ENCODE measurements at places on chromosomes 5 and 9.
A peak's percentile ranks its signal among the peaks of the same experiment; 100 is the strongest.

DNA sequence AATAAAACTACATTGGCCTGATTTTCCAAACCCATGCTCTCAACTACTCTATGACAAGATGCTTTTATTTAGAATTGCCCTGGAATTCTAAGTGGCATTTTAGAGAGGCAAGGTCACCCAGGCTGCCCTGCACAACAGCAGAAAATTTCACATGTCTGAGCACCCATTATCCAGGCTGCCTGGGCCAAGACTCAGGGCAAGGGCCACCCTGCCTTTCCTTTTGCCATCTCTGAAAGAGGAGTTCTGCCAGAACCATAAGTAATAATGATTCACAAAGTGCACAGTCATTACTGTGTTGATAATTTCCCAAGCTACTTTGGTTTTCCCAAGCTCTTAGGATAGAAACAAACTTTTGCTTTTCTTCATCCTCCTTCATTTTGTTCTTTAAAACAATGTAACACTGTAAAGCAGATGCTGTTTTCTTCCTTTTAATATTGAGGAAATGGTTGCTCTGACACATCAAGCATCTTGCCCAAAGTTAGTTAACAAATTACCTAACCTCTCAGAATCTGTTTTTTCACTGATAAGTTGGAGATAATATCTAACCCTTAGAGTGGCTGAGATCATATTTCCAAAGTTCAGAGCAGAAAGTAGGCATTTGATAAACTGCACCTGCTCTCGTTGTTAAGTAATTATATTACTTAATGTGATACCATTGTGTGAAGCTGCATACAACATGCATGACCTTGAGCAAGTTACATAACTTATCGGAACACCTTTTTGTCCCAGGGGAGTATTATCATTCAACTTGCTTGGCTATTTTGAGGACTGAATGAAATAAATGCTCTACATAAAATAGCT lies 325.6 kb downstream of the PRELID2 start:
- DNase-seq = no peak
- no peak overlapping the region for H3K27ac ChIP-seq

- no peak overlapping the region for H3K27ac ChIP-seq
- H3K36me3 ChIP-seq = no peaks in the 10 kb centered on the region
- H3K4me3 ChIP-seq = no peak overlapping the region
- no peak for DNase-seq
- H3K27me3 ChIP-seq = no peaks in the 10 kb centered on the region
Observed at GRCh38 chr9:124661271-124661670, 109.8 kb downstream of the NR6A1 start.

DNA sequence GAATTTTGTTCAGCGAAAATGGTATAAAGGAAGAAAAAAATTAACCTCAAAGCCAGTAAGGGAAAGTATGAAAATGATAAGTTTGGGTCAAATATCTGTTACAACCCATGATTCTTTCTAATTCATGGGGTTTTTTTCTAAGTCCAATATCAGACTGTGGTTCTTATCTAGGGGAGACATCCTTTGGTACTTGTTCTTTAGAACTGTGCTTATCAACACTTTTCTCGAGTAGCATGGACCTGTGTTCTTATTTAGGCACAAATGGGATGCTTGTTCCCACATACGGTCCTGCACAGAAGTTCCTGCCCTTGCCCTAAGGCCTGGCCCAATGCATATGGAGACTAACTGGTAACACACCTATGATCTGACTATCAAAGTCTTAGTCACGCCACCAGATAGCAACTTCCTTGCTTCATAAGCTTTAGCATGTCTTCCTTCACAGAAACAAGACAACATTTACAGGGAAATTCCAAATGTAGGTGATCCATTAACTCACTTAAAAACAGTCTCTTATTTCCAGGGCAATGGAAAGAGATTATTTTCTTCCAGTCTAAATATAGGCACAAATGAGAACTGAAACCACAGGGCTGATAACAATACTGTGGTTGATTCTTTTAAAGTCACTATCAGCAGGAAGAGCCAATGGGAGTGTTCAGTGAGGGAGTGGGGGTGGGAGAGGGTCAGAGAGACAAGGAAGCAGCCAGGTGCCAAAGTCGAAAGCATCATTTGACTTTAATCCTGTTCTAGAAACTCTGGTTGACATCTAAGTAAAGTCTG lies 268.8 kb upstream of the ANKRD55 start:
- no peak for DNase-seq
- no peak overlapping the region for H3K27ac ChIP-seq
- no peak overlapping the region for H3K4me3 ChIP-seq
- H3K4me1 ChIP-seq = no peaks in the 10 kb centered on the region

DNA sequence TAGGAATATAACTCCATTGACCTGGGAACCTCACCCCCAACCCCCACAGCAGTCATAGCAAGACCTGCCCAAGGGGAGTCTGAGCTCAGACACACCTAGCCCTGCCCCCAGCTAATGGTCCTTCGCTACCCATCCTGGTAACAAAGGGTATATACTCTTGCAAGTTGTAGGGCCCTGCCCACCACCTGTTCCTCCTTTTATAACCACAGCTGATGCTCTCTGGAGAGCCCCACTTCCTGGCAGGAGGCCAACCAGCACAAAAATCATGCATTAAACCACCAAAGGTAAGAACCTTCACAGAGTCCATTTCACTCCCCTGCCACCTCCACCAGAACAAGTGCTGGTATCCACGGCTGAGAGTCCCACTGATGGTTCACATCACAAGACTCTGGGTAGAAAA lies 1195.3 kb upstream of the SEMA6A start:
- no peaks in the 10 kb centered on the region for H3K36me3 ChIP-seq
- DNase-seq = no peak
- no peaks in the 10 kb centered on the region for H3K27me3 ChIP-seq
- H3K27ac ChIP-seq = no peak overlapping the region

DNA sequence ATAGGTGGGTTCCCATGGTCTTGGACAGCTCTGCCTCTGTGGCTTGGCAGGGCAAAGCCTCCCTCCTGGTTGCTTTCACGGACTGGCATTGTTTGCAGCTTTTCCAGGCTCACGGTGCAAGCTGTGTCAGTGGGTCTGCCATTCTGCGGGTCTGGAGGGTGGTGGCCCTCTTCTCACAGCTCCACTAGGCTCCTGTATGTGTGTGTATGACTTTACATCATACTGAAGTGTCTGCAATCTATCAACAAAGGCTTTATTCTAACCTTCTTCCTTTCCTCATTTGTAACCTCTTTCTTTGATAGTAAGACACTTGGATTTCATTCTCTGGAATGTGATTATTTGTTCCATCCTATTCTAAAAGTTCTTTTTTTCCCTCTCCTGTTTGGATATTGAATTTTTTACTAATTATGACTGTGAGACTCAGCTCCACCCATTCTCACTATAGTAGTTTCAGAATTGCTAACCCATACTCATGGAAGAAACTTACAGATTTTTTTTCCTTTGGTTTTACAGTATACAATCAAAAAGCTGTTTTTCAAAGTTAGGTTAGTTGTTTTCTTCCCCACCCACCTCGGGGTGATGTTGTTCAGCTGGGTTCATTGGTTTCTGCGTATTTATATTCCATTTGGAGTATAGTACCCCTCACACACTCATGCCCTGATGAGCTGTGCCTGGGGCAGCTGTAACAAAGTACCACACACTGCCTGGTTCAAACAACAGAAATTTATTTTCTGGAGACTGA lies 144.6 kb upstream of the OTULINL start:
- H3K4me1 ChIP-seq = peaks cover 33% of the 10 kb centered on the region
- no peak for DNase-seq
- no peak overlapping the region for H3K27ac ChIP-seq
- peaks cover 3% of the 10 kb centered on the region for H3K36me3 ChIP-seq

DNA sequence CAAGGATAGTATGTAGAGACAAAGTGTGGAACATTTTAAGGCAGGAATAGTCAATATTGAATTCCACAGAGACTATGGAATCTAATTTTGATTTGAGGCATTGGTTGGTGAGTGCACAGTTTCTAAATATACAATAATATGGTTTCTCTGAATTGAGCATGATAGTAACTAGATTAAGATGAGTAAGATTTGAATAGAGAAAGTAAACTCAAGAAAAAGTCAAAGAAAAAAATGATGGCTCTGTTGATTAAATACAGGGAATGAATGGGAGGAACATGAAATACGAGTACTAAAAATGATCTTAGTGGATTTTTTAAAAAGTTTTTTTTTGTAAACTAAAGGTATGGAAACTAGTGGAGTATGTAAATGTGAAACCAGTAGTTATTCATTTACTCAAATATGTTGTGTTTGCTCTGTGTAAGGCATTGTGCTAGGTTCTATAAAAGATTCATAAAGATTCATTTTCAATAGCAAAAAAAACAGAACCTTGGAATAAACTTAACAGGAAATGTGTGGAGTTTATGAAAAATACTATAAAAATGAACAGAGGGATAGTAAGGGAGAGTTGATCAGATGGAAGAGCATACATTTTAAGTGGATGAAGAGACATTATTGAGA lies 101.2 kb downstream of the ZCCHC7 start:
- no peak overlapping the region for H3K27ac ChIP-seq
- no peak overlapping the region for H3K4me3 ChIP-seq
- no peaks in the 10 kb centered on the region for H3K4me1 ChIP-seq
- H3K27me3 ChIP-seq = no peaks in the 10 kb centered on the region

GRCh38 chr9:93298498-93299417 lies 114.8 kb downstream of the WNK2 start:
- H3K27me3 ChIP-seq = no peaks in the 10 kb centered on the region
- peaks cover 4% of the 10 kb centered on the region for H3K4me1 ChIP-seq
- H3K36me3 ChIP-seq = no peaks in the 10 kb centered on the region

GRCh38 chr9:6938447-6938846 lies 180.7 kb downstream of the KDM4C start:
- DNase-seq = no peak
- peak overlapping the region; percentile 36 for H3K27ac ChIP-seq
- H3K4me1 ChIP-seq = peaks cover 21% of the 10 kb centered on the region
- H3K27me3 ChIP-seq = no peaks in the 10 kb centered on the region

DNA sequence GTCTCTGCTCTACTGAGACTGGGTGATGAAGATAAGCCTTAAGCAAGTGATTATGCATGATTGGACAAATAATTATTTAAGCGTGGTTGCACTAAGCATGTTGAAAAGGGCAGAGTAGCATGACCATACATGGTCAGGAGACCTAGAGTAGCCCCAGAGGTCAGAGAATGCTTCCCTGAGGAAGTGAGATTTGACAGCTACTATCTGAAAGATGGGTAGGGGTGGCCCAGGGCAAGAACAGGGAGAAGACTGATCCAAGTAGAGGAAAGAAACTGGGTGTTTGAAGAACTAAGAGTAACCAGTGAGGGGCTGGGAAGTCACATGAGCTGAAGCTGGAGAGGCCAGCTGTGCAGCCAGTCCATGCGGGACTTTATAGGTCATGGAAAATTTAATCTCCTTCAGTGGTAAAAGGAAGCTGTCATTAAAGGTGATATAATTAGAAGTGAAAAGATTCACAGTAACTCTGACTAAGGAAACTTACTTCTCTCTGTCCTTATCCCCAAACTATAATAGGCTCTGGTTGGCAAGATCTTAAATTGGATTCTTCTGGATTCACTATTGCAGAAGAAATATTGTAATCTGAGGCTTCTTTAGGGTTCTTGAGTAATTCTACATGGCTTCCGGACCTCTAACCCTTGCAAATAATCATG lies 35.2 kb downstream of the YIPF5 start:
- DNase-seq = no peak
- no peaks in the 10 kb centered on the region for H3K4me1 ChIP-seq
- no peaks in the 10 kb centered on the region for H3K27me3 ChIP-seq

- no peaks in the 10 kb centered on the region for H3K27me3 ChIP-seq
- H3K36me3 ChIP-seq = peaks cover 42% of the 10 kb centered on the region
- H3K27ac ChIP-seq = no peak overlapping the region
Observed at GRCh38 chr5:67156976-67157583, 39.5 kb downstream of the CD180 start.

GRCh38 chr5:945691-946551 lies 53.2 kb downstream of the TRIP13 start:
- peaks cover 21% of the 10 kb centered on the region for H3K4me1 ChIP-seq
- H3K36me3 ChIP-seq = no peaks in the 10 kb centered on the region
- no peak for DNase-seq
- H3K27ac ChIP-seq = no peak overlapping the region

DNA sequence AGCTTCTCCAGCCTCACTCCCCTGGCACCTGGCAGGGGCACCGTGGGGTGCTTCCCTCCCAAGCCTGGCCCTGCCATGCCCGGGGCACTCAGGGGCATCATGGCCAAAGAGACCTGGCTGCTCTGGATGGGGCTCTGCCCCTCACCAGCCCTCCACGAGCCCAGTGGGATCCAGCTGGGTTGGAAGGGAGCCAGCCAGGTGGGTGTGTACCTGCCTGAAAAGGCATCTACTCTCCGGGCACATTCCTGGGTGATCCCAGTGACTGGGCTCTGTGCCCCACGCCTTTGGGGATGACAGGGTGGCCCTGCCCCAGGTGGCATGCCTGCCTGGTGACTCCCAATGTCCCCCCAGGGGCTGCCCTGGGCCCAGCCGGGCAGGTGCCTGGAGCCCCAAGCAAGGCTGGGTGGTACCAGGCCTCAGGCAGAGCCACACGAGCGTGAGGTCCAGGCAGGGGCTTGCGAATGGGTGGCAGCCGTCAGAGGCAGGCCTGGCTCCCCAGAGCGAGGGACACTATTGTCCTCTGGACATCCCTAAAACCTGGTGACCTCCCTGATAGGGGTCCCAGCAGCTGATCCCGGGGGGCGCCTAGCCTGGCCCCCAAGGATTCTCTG lies 777 bp downstream of the GPSM1 start:
- peak overlapping the region; percentile 74 for H3K27ac ChIP-seq
- H3K27me3 ChIP-seq = no peaks in the 10 kb centered on the region
- peak overlapping the region; percentile 50 for H3K4me3 ChIP-seq
- H3K4me1 ChIP-seq = no peaks in the 10 kb centered on the region
- no peak for DNase-seq

DNA sequence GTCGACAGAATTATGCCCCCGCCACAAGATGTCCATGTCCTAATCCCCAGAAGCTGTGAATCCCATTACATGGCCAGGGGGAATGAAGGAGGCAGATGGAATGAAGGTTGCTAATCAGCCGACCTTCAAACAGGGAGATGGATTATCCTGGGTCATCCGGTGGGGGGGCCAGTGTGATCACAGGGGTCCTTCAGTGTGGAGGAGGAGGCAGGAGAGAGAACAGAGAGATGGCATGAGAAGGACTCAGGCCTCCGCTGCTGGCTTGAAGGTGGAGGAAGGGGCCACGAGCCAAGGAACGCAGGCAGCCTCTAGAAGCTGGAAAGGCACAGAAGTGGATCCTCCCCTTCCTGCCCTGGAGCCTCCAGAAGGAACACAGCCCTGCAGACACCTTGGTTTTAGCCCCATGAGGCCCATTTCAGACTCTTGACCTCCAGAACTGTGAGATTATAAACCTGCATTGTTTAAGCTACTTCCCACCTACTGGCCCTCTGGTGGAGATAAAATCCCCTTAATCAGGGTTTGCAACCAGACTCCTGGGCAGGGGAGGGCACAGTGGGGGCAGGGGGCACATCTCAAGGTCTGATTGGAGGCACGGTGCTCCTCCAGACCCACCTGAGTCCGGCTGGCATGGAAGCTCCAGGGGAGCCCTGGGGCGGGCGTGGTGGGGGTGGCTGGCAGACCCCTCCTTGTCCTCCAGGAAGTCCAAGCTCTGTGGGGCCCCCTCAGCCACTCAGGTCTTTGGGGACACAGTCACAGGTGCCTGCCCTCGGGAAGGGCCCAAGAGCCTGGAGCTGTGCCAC lies 13.8 kb downstream of the PTGES2 start:
- no peaks in the 10 kb centered on the region for H3K36me3 ChIP-seq
- no peak overlapping the region for H3K27ac ChIP-seq
- H3K27me3 ChIP-seq = no peaks in the 10 kb centered on the region
- H3K4me3 ChIP-seq = no peak overlapping the region
- H3K4me1 ChIP-seq = no peaks in the 10 kb centered on the region

- no peak for DNase-seq
- no peaks in the 10 kb centered on the region for H3K27me3 ChIP-seq
- H3K4me3 ChIP-seq = no peak overlapping the region
- no peaks in the 10 kb centered on the region for H3K4me1 ChIP-seq
- no peaks in the 10 kb centered on the region for H3K36me3 ChIP-seq
- H3K27ac ChIP-seq = no peak overlapping the region
Observed at GRCh38 chr5:106873568-106873967, 797.2 kb downstream of the EFNA5 start.
